ENCODE measurements at places on chromosomes 3 and 15.
A peak's percentile ranks its signal among the peaks of the same experiment; 100 is the strongest.

DNA sequence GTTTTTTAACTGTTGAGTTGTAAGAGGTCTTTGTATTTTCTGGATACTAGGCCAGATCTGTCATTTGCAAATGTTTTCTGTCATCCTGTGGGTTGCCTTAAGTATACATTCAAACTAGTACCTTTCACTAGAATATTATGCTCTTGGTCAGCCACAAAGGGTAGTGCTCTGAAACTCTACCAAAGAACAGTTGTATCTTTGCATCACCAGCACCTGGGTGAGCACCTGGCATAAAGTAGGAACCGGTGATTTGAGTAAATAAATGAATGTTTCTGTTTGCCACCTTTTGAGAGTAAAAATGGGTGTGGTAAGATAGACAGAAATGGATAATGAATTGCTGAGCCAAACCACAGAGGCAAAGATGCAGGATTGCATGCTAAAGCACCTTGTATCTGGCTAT lies 98.7 kb downstream of the SLCO3A1 start:
- DNase-seq, result no peak

DNA sequence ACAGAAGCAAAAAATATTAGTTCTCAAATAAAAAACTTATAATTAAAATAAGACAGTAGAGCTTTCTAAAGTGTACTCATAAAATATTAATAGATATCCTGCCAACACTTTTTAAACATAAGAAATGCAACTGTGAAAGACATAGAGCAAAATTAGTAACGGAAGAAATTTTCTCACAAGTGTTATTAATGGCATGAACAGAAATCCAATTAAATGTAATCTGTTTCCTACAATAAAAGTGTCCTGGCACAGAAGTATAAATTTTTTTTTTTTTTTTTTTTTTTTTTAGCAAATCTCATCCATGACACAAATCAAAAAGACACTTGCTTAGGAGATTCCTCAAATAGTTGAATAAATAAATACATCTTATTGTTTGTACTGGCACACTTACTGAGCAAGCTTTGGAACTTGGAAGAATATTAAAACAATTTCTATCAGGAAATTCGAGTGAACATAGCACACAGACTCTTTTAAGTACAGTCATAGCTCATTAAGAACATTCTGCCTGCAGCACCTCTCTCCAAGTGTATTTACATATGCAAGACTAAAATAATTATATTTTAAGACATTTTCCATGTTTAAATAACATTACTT lies 227.2 kb upstream of the ROBO2 start:
- no peak for DNase-seq

GRCh38 chr3:3133500-3133899 lies 6.8 kb downstream of the TRNT1 start:
- DNase-seq, result no peak

- no peak for DNase-seq
These were observed 43.1 kb upstream of the HACD2 start for GRCh38 chr3:123627673-123628670.

DNA sequence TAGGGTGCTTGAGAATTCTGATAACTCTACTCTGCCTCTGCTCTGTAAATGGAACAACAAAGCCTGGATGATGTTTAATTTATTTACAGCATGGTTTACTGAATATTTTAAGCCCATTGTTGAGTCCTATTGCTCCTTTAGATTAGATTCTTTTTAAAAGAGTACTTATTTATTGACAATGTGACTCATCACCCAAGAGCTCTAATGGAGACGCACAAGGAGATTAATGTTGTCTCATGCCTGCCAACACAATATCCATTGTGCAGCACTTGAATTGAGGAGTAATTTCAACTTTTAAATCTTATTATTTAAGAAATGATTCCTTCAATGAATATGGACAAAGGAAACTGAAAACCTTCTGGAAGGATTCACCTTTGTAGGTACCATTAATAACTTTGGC lies 691.4 kb downstream of the ZBBX start:
- no peak for DNase-seq

- DNase-seq, result peak; percentile 45
These were observed 36.3 kb downstream of the LRTM1 start for GRCh38 chr3:54891540-54891897.

DNA sequence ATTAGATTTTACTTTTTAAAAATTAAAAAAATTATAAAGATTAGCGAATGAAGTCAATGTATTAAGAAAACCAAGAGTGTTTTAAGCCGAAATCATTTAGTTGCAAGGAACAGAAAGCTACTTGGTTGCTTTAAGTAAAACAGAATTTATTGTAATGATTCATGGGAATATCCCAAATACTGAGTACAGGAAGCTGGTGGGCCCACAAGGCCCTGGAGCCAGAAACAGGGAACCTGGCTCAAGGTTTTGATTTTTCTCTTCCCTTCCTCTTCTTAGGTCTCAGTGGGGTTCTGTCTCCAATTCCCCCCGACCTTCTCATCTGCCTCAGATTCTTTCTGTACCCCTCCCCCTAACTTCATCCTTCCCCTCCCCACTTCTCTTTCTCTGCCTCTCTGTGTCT lies 229.0 kb downstream of the TLE3 start:
- no peak for DNase-seq

GRCh38 chr3:34957677-34958076 lies 681.6 kb upstream of the ARPP21 start:
- DNase-seq, result no peak

Measured in hematopoietic multipotent progenitor cell treated with erythropoietin and hydrocortisone succinate and interleukin-3 and kit ligand, for 8 days (in vitro differentiated cells).